ENCODE measurements at places on chromosomes 7 and 10.

DNA sequence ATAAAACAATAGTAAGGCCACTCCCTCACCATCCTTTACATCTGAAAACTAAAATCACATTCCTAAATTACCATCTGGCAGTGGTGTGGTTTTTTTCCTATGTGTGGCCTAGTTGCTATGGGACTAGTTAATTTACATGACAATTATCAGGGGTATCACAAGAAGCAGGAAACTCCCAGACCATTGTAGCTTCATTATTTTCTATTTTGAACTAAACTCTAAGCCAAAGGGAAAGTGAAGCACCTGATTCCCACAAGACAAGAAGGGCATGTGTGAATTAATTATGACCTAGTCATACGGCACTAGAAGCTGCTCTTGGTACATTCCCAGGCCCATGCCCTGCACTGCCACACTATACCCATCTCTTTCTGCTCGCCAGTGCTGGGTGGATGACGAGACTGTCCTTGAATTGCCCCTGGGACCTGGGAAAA is 103.4 kb downstream of the ATXN7L1 start:
- DNase-seq, result no peak

DNA sequence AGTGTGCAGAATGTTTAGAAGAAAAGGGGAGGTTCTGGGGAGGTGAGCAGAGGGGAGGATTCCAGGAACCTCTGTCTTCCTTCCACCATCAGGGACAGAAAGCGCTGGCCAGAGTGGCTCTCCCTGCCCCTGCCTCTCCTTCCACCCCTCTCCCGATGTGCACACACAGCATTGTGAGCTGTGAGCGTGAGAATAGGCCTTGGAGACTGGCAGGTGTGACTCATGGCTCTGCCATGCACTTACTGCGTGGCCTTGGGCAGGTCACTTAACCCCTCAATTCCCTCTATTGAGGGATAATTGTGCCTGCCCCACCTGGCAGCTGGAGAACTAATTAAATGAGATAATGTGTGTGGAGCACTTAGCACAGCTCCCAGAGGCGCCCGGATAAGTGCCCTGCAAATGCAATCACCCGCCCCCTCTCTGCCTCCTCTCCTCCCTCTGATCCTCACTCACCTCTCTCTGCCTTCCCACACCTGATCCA is 115.4 kb downstream of the ZMIZ1 start:
- DNase-seq, result no peak

GRCh38 chr10:12638103-12638502 is 288.8 kb downstream of the CAMK1D start:
- DNase-seq, result no peak

- DNase-seq, result no peak
Observed at GRCh38 chr10:22805304-22805703, 90.9 kb upstream of the PIP4K2A start.

DNA sequence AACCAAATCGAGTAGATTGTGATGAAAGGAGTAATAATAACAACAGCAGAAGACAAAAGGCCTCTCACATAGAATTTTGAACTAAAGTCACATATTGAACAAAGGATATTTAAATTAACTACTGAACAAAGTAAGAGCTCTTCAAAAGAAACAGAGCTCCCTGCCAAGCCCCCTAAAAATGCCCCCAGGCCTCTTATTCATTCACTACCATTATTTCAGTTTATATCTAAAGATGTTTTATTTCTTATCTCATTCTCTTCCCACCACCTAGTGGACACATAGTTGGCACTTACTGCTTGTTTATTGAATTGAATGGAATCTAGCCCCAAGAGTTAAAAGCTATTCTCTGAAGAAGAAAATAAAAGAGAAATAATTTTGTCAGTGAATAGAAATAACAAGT is 37.4 kb downstream of the VCL start:
- no peak for DNase-seq

DNA sequence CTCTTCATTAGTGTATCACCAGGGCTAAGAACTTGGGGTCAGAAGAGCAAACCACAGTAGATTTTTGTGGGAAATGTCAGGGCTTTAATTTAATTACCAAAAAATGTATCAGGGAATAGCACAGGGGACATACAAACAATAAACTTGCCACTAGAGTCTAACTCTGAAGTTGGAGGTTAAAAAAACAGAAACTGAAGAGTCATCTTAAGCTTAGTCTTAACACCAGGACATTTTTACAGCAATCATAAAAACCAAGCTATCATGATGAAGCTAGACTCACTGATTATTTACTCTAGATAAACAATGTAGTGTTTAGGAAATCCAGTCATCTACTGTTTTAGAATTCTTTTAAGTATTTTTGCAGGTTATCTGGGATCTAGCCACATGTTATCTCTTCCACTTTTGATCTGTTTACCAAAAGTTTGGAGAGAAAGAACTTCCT is 48.4 kb upstream of the GLI3 start:
- no peak for DNase-seq

Data from activated T-cell treated with anti-CD3 and anti-CD28 coated beads, Interleukin-2, amount 50 U/mL, for 48 hours (primary cell).